ENCODE measurements at places on chromosomes 3 and 15.

- DNase-seq: peak; percentile 12
Measured at GRCh38 chr3:100335434-100335833, 877 bp downstream of the NIT2 start.

GRCh38 chr3:172029425-172030098, 9.8 kb upstream of the FNDC3B start:
- peak; percentile 40 for DNase-seq

DNA sequence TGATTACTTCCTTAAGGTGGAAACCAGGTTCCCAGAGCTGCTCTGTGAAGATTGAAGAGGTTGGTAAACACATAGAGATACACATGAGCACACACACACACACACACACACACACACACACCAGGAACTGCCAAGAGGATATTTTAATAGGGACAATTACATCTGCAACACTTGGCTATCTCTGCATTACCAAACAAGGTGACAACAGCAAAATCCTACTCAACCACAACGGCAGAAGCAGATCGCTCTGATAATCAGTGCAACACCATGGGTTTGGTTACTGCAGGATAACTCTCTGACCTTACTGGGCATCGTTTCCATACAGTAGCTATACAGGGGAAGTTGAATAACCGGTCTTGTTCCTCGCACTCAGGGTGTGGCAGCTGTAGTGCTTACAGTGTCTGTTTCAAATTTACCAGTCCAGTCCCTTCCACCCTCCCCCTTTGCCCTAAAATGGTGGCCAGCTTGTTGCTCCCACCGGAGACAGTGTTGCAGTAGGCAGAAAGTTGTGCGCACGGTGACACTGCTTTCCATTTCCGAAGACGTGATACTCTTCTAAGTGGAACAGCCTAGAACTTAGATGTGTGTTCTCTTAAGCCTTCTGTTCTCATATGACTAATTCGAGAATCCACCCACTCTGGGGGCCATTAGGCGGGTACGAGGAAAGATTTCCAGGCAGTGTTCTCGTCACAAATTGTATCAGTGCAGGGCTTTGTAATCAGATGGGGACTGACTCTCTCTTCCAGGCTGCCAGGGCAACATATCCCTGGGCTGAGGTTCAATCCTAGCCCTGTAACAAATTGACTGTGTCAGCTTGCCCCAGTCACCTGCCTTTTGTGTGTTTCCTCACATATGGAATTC, 176.2 kb downstream of the P3H2 start:
- DNase-seq: no peak

DNA sequence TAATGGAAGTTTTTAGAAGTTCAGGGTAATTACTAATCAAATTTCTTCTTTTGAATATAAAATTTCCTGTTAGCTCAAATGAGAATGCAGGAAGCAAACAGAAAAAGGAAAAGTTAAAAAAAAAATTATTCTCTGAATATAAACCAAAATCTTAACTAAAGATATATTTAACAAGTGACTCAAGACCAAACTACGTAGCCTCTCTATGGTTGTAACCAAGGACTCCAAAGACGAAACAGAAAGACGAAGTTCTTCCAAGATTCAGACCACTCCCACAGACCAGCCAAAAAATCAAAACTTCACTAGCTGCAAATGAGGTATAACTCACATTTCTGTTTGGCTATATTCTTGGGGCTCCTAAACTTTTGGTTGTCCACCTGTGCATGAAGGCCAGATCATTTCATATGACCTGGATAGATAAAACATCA, 846.5 kb upstream of the ALCAM start:
- DNase-seq: no peak

DNA sequence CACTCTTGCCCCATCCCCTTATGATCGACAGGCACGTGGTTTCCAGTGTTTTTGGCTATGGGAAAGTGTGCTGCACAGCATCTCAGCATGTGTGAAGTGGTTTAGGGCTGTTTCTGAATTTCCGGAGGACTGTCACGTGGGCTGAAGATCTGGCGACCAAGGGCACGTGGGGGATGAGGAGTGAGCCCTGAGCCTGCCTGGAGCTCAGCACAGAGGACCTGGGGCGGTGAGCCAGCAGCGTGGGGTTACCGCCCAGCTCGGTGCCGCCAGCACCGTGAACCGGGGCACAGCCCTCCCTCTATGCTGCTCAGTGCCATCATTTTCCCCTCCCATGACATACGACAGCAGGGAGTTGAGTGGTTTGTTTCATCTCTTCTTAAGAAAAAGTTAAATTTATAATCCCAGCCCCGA, 150.2 kb downstream of the DNAJB8 start:
- DNase-seq: no peak

DNA sequence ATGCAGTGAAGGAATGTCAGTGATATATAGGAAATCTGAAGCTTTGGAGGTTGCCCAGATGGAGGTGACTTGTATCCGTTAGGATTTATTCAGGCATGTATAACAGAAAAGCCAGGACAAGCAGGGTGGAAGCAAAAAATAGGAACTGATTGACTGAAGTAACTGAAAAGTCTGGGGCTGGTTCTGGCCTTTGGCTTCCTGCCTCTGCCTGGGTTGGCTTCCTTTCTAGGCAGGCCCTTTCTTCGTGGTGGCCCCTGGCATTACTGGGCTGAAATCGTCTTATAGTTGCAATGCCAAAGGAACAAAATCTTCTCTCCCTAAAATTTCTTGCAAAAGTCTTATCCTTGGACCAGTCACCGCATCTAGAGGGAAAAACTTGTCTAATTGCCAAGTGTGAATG, 386.1 kb downstream of the PTPRG start:
- no peak for DNase-seq

DNA sequence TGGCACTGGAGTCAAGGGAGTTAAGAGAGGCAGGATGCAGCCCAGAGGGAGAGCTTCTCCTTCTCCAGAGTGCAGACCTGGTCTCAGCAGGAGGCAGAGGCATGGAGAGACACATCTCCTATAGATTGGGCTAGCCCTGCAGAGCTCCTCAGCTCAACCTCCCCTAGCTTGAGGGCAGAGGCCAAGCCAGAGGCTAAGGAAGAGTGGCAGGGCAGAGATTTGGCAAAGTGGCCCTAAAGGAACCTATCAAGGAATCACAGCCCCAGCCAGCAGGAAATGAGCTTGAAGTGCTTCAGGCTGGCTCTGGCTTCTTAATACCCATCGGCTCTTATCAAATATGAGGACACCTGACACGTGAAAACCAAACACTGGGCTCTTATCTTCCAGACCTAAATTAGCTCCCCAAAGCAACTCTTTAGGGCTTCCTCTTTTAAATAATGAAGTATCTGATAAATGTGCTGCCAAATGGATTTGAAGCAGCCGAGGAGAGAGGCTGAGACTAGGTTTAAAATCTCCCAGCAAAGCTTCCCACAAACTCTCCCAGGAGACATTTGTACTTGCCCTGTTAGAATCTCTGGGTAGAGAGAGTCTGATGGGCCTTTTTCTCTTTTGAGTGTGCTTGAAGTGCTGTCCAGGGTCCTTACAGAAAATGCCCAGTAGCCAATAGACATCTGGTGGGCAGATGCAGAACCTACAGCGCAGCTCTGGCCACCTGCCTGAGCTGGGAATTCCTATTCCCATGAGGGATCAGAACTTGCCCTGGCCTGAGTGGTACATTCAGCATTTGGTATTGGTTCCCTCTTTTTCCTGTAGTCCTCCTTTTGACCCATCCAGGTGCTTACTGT, 271.4 kb downstream of the CLSTN2 start:
- DNase-seq: peak; percentile 60

DNA sequence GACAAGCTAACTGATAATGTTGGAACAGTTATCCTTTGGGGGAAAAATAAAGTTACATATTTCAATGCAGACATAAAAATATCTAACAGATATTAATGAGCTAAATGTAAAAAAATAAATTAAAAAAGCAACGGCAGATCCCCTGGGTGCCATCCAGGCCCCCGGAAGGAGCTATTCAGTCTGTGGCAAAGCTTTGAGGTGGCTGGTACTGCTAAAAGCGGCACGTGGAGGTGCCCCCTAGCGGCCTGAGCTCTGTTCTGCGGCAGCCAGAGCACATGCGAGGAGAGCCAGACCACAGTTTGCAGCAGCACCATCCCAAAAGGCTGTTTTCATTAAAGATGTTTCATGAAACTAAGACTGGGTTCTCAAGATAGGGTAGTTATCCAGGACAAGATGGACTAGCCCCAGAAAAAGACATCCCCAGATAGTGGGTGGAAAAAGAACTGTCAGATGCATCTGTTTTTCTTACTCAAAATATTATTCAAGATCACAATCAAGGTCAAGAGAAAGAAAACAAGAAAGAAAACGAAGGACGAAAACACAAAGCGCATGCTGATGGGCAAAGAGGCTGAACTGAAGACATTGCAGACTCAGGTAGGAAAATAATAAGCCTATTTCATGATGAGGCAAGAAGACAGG, 18.7 kb downstream of the AP3S2 start:
- peak; percentile 75 for DNase-seq

GRCh38 chr15:51932161-51932560, 39.4 kb downstream of the LEO1 start:
- no peak for DNase-seq

- DNase-seq: no peak
Measured at GRCh38 chr3:149263856-149264255, 42.2 kb upstream of the CP start.

- no peak for DNase-seq
Measured at GRCh38 chr3:168889666-168890065, 773.8 kb downstream of the MECOM start.

- no peak for DNase-seq
Measured at GRCh38 chr3:58388550-58389091, 45.0 kb downstream of the PDHB start.

GRCh38 chr3:52227766-52228165, 2.3 kb upstream of the TLR9 start:
- no peak for DNase-seq

DNA sequence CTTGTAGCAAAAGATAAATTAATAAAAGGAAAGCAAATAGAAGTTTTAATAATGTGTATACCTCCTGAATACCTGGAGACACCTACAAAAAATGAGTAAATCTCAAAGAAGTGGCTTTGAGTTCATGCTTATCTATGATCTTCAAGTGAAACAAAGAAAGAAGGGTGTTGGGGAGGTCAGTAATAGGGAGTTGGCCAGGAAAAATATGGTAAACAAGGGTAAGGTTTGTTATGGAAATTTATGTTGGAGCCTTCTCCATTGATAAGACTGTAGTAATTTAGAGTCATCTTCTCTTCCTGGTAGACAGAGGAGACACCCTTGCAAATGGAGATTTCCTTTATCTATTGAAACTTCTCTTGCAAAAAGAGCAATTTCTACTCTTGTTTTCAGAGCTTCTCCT, 6.6 kb upstream of the CCR8 start:
- no peak for DNase-seq

DNA sequence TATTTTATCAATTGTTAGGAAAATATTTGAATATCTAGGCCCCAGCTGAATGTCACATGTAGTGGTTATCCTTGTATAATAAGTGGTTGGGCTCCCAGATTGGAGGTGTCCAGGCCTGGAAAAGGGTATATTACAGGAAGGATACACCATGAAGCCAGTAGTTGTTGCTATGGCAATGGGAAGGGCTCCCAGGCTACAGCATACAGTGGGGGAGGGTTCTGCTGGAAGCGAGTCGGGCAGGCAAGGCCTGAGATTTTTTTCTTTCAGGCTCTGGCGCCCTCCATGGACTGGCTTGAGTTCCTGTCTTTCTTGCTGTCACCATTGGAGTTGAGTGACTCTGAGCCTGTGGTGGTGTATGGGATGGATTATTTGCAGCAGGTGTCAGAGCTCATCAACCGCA, 8.9 kb downstream of the ECE2 start:
- DNase-seq: peak; percentile 83

DNA sequence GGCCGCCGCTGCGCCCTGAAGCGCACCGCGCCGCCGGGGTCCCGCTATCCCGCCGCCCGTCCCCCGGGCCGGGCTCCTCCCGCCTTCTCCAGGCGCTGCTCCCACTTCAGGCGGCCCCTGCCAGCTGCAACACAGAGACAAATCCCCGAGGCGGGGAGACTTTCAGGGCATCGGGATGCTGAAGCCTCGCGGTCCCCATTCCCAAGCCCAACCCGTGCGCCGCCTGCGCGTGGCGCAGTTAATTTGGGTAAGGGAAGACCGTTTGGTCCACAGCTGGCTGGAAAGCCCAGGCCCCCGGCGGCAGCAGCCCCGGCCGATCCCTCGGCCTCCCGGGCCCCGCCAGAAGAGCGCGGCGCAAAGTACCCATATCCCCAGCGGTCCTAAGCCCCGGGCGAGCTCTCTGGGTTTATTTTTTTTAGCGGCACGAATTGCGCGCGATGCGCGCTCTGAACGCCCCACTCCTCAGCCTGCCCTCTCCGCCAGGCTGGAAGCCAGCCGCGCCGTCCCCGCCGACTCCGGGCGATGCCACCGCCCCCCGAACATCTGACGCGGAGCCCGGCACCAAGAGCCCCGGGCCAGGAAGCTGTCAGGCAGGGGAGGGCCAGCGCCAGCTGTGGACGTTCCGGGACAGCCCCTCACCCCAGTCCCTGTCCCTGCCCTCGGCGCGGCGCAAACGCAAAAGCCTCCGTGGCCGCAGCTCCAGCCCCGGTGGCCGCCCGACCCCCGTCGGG, 517 bp downstream of the FBN1 start:
- no peak for DNase-seq

GRCh38 chr15:55240125-55240760, 43.5 kb upstream of the RSL24D1 start:
- no peak for DNase-seq

DNA sequence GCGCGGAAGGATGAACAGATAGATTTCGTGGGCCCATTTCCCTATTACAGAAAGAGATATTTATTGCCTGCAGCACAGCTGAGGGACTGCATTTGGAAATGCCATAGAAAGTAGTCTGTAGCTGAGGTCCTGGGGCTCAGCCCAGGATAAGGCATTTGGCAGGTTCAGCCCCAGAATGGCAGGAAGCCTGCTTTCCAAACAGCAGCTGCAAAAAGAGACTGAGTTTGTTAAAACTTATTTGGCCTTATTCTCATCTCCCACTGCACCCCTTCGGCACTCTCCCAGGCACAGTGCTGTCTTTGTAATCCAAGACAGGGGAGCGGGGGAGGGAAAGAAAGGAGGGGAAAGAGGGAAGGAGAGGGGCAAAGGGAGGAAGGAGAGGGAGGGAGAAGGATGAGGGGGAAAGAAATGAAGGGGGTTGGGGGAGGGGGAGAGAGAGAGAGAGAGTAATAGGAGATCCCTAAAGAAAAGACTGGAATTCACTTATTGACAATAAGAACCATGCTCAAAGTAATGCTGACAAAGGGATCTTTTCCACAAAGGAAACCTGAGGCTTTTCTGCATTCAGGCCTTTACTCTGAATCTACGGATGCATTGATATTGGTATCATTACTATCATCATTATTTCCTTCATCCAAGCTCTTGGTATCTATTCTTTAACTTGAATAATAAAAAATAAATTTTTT, 94.0 kb upstream of the LRRN1 start:
- no peak for DNase-seq

DNA sequence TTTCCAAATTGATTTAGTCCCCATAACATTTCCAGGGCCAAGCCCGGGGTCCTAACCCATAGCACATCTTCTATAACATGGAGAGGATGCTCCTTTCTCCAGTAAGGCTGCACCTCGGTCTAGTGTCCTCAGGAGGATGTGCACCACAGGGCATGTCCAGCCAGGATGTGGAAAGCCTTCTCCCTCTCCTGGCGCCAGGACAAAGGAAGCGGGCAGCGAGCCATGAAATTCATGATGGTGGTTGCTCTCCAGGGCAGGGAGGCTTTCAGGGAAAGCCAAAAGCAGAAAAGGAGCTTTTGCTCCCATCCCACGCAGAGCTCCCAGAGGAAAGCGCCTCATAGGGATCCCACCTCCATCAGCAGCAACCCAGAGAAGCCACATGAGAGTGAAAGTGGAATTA, 220.0 kb downstream of the ADAMTSL3 start:
- no peak for DNase-seq
